ENCODE measurements at places on chromosomes 12 and 14. TPM values are rescaled to one million over a fixed set of nuclear protein-coding genes. Genes with fewer than 3 reads are reported as not detected.
A peak's percentile ranks its signal among the peaks of the same experiment; 100 is the strongest.

The TMEM52B gene
- total RNA-seq: not detected

The CLEC2D gene
- total RNA-seq: 282 TPM

The CD163L1 gene
- total RNA-seq: not detected

The DUSP6 gene
- total RNA-seq: 116 TPM

The IAPP gene
- total RNA-seq: not detected

The ADAM21 gene
- total RNA-seq: not detected

The NYNRIN gene
- total RNA-seq: 0.52 TPM

The SOAT2 gene
- total RNA-seq: 10.8 TPM

The IGF1 gene
- total RNA-seq: 0.52 TPM

The DEPDC4 gene
- total RNA-seq: 1.6 TPM

The MYH6 gene
- total RNA-seq: not detected

The MUCL1 gene
- total RNA-seq: not detected

GRCh38 chr14:61229475-61229888, 51.7 kb downstream of the TMEM30B start:
- DNase-seq: no peak

DNA sequence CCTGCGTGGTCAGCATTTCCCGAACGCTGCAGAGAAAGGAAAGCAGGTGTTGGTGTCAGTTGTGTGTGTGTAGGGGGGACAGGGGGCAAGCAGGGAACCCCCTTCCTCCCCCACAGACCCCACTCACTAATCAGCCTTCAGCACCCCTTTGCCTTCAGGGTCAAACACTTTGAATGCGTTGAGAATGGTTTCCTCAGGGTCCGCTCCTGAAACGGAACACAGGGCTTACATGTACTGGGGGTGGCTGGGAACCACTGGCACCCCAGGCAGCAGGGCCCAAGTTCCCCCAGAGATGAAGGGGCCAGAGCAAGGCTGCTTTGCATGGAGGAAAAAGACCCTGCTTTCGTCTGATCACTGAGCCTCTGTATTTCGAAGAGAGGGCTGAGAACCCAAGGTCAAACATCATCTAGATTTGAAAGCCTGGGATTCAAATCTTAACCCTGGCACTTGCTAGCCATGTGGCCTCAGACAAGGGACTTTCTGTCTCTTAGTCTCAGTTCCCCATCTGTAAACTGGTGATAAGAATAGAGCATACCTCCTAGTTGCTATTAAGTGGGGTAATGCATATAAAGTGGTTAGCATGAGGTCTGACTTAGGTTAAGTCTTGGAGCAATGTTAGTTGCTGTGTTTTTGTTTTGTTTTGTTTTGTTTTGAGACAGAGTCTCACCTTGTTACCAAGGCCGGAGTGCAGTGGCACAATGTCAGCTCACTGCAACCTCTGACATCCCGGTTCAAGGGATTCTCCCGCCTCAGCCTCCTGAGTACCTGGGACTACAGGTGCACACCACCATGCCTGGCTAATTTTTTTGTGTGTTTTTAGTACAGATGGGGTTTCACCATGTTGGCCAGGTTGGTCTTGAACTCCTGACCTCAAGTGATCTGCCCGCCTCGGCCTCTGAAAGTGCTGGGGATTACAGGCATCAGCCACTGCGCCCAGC, 7.0 kb downstream of the MYL2 start:
- DNase-seq: no peak

- DNase-seq: no peak
Measured at GRCh38 chr12:132396657-132397056, 67.3 kb upstream of the GALNT9 start.

GRCh38 chr14:52129721-52130120, 60.9 kb upstream of the NID2 start:
- no peak for DNase-seq

GRCh38 chr12:100141998-100142850, 450 bp downstream of the BLTP3B start:
- peak; percentile 54 for DNase-seq

DNA sequence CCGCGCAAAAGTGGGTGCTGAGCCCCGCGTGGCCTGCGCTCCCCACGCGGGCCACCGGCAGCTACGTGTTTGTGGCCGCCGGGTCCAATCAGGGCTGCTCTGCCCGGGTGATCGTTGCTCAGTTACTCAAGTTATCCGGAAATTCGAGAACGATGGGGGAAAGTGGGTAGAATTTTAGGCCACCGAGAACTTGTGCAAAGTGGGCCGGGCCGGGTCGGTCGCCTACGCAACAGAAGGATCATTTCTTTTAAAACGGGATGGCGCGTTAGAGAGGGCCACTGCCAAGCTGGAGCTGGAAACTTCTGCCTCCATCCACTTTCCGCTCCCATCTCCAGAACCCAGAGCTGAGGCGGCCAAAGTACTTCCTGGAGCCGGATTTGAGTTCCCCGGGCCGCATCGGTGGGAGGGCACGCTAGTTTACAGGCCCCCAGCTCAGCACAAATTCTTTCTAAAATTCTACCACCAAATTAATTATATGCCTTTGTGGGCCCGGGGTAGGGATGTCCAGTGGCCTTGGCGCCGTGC, 3.5 kb downstream of the RFX4 start:
- no peak for DNase-seq

GRCh38 chr14:105223260-105223659, 25.1 kb upstream of the BTBD6 start:
- DNase-seq: no peak

GRCh38 chr12:97837401-97837800, 374.8 kb downstream of the RMST start:
- DNase-seq: no peak

GRCh38 chr14:52299692-52300278, 14.3 kb upstream of the PTGER2 start:
- no peak for DNase-seq

- DNase-seq: no peak
Measured at GRCh38 chr12:64688219-64688618, 71.0 kb downstream of the GNS start.

DNA sequence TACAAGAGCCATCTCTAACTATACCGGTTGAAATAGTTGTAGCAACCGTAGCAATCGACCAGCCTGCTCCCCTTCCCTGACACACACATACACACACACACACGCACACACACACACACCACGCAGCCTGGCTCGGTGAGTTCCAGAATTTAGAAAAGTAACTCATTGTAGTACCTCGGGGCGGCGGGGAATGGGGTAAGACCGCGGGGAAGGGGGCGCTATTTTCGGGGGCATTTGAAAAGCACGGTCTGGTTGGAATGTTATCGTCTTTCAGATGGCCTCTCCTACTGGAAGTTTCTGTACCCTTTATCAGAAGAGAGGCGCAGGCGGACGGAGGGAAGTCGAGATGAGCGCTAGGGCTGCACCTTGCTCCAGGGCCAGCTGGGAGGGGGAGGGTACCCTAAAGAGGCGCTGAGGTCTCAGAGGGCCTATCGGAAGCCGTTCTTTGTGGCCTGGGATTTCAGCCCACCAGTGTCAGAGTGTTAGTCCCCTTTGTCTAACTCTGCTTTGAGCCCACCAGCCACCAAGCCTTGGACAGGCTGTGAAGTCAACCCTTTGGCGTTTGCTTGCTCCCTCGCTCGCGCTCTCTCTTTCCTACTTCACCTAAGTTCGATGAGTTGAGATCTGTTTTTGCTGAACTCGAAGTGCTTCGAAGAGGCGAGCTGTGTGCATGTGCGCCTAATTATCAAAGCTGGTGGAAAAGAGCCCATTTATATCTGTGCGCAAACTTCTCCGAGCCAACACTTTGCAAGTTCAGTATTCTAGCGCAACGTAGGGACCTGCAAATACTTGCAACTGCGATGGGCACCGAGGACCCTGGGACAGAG, 837 bp downstream of the COL2A1 start:
- no peak for DNase-seq

GRCh38 chr12:20560935-20561334, 134.2 kb upstream of the SLCO1C1 start:
- DNase-seq: no peak

DNA sequence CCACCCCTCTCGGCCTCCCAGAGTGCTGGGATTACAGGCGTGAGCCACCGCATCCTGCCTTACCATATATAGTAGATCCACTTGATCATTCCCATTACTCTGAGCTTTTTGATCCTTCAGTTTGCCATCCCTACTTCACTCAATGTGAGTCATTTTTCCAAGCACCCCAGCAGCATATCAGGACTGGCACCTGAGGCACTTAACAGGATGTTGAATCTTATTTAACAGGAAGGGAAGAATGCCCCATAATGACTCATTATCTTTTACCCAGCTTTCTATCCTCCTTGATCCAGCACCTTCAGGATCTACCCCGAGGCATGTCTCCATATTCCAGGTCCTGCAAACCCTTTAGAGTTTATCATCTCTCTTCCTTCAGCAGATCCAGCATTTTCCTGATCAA, 84.9 kb upstream of the CMKLR1 start:
- DNase-seq: no peak

GRCh38 chr14:74913986-74914573, 9.0 kb downstream of the RPS6KL1 start:
- DNase-seq: peak; percentile 28

DNA sequence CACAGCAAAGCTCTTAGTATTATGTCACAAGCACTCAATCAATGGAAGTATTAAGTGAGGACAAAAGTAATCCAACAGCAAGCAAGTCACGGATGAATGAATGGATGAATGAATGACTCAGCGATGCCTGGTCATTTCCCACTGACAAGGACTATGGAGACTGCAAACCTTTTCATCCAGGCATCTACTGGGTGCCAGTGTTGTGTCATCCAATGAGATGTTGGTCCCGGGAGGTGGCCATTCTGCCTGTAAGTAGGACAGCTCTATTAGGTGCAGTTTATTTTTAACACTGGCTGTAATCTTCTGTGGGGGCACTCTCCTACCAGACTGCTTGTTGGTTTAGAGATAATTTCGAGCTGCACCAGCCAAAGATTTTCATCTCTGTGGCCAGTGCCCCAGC, 39.4 kb downstream of the STAB2 start:
- no peak for DNase-seq

DNA sequence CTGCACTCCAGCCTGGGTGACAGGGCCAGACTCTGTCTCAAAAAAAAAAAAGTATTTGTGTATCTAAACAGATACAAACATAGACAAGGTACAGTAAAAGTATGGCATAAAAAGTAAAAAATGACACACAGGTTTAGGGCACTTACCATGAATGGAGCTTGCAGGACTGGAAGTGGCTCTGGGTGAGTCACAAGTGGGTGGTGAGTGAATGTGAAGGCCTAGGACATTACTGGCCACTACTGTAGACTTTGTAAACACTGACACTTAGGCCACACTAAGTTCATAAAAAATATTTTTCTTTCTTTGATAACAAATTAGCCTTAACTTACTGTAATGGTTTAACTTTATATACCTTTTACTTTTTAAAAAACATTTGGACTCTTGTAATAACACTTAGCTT, 38.0 kb upstream of the EIF5 start:
- DNase-seq: no peak

- no peak for DNase-seq
Measured at GRCh38 chr14:31487886-31488285, at the start of gene GPR33. Gene GPR33, minus strand, starts transcription at chr14:31488039. Its CDS starts 4,074 bp downstream, at chr14:31483965.

- no peak for DNase-seq
Measured at GRCh38 chr12:5305886-5306545, 125.9 kb upstream of the NTF3 start.

GRCh38 chr12:80195074-80195726, 95.9 kb downstream of the OTOGL start:
- no peak for DNase-seq

GRCh38 chr12:21773263-21773741, 1.2 kb downstream of the KCNJ8 start:
- no peak for DNase-seq

DNA sequence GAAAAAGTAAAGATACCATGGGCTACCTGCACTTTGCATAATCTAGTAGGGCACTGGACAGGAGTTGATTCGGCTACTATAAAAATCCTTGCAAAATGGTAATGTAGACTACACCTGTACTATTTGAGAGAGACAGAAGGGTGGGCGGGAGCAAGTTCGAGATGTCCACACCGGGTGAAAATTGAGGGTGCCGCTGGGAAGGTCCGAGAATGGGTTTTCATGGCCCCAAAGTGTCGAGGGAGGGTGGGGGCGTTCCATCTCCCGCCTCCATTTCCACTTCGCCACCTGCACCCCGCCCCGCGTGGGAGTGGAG, 648 bp downstream of the SNX6 start:
- DNase-seq: no peak

GRCh38 chr12:46300910-46301309, 32.1 kb upstream of the SLC38A1 start:
- DNase-seq: no peak

GRCh38 chr12:68613209-68613904, 2.7 kb downstream of the RAP1B start:
- peak; percentile 65 for DNase-seq

DNA sequence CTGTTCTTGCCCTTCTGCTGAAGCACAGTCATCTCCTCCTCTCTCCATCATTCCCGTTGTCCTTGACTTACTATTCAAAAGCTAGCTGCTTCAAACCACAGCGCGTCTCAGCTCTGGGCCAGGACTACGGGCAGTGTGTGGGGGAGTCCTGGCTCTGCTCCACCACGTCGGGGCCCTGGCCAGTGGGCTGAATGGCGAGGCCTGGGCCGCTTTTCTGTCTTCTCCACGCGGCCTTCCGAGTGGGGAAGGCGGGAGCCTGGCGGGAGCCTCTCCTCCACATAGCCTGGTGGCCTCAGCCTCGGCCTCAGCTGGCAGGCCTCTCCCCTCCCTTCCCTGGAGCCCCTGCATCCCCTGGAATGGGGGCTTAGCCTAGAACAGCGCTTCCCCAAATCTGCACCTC, 16.5 kb downstream of the ANKRD9 start:
- DNase-seq: no peak

GRCh38 chr12:124994437-124994975, 1.1 kb downstream of the BRI3BP start:
- peak; percentile 25 for DNase-seq

DNA sequence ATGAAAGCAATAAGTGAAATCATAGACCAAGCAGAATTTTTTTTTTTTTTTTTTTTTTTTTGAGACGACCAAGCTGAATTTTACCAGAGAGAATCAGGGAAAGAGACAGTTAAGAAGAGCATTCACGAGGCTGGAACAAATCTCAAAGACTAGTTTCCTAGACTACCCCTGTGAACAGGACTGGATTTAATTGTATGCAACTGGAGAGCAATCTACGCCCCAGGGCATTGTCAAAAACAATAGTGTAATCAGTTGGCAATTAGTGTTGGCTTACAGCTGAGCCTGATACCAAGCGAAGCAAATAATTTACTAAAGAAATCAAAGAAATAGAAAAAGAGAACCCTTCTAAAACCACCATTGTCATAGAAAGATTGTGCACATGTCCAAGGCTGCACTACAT, 232.9 kb upstream of the CPNE8 start:
- DNase-seq: no peak
